ENCODE measurements at places on chromosomes 16 and 17.

DNA sequence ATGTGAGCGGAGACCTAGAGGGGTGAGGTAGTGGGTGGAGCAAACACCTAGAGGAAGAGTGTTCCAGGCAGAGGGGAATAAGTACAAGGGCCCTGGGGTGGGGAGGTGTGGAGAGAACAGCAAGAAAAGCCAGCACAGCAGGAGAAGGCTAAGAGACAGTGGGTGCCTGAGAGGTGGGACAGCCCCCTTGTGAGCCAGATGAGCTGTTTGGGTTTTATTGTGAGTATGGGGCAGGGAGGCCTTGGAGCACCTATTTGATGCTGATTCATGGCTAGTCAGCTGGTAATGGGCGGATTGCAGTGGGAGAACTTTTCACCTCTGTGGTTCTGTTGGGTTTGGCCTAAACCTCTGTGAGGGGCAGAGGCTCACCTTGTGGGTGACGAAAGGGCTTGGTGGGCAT, 68.4 kb downstream of the ABCC1 start:
- DNase-seq, result no peak

DNA sequence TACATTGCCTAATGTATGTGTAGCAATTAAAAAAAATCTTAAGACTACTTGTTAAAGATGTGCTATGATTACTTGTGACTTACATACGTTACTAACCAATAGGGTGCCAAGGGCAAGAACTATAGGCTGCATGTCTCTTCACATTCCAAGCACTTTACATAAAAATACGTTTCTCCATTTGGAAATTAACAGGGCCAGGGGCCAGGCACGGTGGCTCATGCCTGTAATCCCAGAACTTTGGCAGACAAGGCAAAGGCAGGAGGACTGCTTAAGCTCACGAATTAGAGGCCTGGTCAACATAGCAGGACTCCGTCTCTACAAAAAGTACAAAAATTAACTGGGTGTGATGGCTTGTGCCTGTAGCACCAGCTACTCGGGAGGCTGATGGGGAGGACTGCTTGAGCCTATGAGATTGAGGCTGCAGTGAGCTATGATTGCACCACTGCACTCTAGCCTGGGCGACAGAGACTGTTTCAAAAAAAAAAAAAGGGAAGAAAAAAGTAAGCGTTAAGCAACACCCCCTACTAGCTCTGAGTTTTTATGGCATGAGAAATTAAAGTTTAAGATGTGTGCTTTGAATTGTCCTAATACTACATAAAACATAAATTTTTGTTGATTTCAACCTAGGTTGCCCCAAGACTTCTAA, 12.3 kb downstream of the PSMD12 start:
- DNase-seq, result no peak

DNA sequence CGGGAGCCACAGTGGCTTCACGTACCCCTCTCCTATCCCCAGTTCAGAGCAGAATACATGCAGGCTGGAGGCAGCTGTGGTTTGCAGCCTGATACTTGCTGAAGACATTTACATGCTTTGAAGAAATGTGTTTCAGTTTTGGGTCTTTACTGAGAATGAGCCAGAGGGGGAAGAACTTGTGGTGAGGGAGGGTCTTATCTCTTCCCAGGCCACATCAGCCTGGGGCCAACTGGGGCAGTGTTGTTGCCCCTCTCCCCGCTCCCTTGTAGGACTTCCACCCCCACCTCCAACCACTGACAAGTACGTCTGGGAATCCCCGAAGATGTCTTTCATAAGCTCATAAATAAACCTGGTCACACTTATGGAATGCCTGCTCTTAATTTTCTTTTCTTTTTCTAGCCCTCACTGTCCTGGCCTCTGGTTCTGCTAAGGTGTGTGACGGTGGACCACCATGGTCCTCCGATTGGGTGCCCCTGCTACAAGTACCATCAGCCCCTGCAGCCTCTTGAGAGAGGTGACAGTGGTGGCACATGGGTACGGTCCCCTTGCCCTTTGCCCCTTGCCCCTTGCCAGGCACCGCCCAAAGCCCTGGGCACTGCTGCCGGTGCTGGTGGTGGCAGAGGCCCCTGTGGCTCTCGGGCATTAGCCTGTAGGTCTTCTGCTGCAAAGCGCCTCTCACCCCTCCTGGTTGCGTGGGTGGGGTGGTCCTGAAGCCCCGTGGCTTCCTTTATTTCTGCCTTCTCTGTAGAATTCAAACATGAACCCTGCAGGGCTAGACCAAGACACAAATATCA, 144.8 kb upstream of the RPH3AL start:
- no peak for DNase-seq

GRCh38 chr17:28057731-28058246, 15.3 kb downstream of the NLK start:
- no peak for DNase-seq

DNA sequence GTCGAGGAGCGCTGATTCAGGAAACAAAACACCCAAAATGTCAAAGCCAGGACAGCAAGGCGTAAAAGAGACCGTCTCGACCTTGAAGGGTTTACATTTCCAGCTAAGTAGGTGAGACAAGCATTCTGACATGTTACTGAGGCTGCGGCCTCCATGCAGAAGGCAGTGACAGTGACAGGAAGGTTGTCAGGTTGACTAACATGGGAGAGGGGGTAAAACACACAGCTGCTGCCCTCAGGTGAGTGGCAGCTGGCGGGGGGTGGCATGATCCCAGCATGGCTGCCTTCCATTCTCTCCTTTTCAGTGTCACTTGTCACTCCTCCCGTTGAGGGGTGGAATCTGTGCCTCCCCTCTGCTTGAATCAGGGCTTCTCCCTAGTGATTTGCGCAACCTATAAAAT, 31.9 kb upstream of the CRHR1 start:
- DNase-seq, result no peak

GRCh38 chr16:83956336-83957289, 3.6 kb downstream of the OSGIN1 start:
- peak; percentile 90 for DNase-seq

GRCh38 chr16:89705006-89705405, 3.5 kb upstream of the SPATA2L start:
- no peak for DNase-seq
